Suppressor macrophage treated with lipopolysaccharide for 4 hours (primary cell): ENCODE measurements at places on chromosomes 3 and 15.

- no peak for DNase-seq
These were observed 76.0 kb upstream of the DCBLD2 start for GRCh38 chr3:98977520-98977919.

DNA sequence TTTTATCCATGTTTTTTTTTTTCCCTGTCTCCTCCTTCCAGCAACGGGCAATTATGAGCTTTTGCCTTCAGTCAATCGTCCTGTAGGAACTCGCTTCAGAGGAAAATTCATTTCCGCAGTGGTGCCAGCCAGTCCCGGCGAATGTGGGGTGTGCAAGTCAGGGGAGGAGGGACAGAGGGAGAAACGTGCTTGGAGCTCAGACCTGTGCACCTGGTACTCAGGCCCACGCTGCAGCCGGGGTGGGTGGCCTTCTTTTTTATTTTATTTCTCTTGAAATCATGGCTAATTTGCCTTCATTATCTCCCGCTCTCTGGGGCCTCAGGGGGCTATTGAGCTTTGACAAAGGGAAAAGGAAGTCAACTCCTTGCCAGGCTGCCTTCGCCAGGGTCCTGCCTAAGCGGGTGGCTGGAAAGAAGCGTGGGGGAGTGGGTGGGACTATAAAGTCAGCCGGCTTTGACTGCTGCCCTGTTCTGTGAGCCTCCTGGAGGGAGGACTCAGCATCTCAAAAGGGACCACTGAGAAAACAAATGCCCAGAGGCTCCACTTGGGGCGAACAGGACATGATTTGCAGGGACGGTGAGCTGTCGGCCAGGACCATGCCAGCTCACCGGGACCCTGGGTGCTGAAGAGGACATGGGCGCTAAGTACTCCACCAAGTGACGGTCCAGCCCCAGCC, 5.5 kb downstream of the GRIP2 start:
- no peak for DNase-seq

- DNase-seq = no peak
These were observed 30.5 kb upstream of the CHL1 start for GRCh38 chr3:166071-166470.

- DNase-seq = no peak
These were observed 223.7 kb downstream of the PCCB start for GRCh38 chr3:136473716-136474326.

DNA sequence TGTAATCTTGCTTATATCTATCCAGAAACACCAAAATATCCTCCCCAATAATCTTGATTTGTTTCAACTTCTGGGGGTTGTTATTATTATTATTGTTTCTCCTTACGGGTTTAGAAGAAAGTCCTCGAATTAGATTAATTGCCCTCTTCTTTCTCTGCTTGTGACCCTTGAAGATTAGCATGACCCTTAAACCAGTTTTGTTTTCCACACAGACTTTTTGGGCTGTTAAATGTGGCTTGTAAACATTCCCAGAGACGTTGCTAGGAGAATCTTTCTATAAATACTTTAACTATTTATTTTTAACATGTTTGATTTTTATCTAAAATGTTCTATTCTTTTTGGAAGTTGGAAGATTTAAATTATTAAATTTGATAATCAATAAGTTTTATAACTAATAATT, 4.3 kb upstream of the SUCNR1 start:
- no peak for DNase-seq

GRCh38 chr15:100694381-100695021, 92.1 kb downstream of the ASB7 start:
- DNase-seq = no peak

- no peak for DNase-seq
These were observed 70.1 kb downstream of the CCK start for GRCh38 chr3:42195879-42196330.

GRCh38 chr3:61620073-61620472, 58.7 kb downstream of the PTPRG start:
- DNase-seq = no peak

GRCh38 chr15:67358812-67359211, 104.2 kb downstream of the IQCH start:
- DNase-seq = no peak

GRCh38 chr3:166445865-166446264, 608.6 kb upstream of the BCHE start:
- peak; percentile 1 for DNase-seq

DNA sequence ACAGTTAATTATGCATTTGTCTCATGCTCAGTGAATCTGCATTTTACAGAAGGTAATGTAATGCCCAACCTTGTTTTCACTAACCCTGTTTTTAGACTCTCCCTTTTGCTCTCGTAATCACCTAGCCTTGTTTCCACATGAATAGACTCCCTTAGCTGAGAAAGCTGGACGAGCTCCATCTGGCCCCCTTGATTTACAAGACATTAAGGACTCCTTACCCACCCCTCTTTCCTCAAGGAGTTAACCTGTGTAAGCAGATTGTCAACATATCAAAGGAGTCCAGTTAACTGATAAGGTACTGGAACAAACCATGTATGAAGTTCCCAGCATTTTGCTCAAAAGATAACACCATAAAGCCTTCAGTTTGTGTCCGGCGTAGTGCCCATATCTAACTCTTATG, 99.6 kb downstream of the VPS8 start:
- no peak for DNase-seq

DNA sequence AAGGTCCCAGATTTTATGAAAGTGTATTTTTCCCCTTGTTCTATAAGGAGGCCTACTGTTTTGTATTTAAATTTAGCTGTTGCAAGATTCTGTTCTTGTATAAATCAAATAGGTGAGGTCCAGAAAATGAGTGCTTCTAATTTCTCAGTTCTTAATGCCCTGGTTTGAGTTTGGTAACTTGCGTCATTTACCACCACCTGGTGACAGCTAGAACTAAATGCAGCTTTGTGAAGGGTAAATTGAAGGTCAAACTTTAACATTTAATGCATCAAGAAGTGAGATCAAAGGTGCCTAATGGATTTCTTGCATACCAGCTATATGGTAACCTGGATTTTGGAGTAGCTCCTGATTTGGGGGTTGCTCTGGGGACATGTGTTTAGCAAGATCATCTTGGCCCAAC, 50.7 kb upstream of the POLR2M start:
- DNase-seq = no peak

DNA sequence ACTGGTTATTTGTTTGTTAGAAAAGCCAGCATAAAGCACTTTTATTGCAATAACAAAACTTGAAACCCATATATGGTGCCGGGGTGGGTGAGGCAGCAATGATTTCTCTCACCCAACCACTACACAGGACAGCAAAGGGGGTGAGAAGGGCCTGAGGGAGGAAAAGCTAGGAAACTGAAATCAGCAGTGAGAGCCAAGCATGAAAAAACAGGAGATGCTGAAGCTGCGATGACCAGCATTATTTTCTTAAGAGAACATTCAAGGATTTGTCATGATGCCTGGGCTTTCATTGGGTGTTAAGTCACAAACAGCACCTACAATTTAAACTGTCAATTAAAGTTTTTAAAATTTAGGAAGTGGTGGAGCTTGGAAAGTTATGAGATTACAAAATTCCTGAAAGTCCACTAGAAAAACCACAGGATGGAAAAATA, 11.9 kb upstream of the TM4SF4 start:
- DNase-seq = no peak

- no peak for DNase-seq
These were observed 287.4 kb downstream of the UACA start for GRCh38 chr15:70475921-70476320.

DNA sequence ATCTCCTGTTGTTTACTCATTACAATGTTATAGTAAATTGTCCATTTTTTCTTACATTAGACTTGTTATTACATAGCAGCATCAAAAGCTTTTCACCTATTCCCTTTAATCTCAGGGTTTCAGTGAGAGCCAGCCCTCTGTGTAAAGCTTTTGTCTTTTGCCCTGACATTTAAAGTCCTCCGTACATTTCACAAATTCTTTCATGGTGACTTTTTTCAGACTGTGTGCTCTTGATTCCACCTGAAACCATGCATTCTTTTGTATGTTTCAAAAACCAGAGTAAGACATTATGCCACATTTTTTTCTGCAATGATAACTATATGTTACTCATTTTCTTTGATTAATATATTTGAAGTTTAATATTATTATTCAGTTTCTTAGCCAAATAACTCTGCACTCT, 781.4 kb upstream of the ROBO1 start:
- no peak for DNase-seq

GRCh38 chr15:74011610-74012009, 17.1 kb downstream of the PML start:
- DNase-seq = peak; percentile 20

DNA sequence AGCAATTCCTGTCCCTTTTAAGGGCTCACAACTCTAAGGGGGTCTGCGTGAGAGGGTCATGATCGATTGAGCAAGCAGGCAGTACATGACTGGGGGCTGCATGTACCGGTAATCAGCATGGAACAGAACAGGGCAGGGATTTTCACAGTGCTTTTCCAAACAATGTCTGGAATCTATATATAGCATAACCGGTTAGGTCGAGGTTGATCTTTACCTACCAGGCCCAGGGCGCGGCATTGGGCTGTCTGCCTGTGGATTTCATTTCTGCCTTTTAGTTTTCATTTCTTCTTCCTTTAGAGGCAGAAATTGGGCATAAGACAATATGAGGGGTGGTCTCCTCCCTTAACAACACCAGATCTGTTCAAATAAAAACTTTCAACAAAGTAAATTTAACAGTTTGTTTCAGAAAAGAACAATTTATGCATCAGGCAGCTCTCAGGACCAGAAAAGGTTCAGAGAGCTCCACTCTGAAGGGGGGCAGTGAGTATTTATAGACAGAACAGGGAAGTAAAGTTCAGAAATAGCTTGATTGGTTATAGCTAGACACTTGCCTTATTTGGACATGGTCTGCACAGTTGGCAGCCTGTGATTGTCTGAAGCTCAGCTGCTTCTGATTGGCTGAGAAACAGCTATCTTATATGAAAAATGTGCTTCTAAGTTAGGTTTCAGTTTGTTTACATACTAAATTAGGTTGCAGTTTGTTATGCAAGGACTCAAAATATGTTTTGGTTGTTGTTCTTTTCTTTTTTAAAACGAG, 17.2 kb upstream of the B4GALT4 start:
- peak; percentile 12 for DNase-seq

DNA sequence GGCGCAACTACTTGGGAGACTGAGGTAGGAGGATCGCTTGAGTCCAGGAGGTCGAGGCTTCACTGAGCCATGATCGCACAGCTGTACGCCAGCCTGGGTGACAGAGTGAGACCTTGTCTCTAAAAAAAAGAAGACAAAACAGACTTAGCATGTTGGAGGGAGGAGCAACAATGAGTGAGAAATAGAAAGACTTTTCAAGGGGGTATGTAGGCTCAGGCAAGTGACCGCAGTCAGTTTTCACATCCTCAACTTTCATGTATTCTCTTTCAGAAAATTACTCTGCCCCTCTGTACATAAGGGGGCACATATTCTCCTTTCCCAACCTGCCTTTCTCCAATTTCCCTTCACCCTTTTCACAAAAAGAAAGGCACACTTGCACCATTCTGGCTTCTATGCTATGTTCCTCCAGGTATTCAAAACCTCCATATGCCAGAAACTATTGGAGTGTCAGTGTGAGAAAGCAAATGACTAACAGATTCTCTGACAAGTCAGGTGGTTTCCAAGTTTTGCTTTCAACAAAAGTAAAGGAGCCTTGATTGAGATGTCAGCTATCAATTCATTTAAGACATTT, 7.6 kb downstream of the NSUN3 start:
- DNase-seq = no peak

GRCh38 chr3:182812123-182812522, 18.8 kb downstream of the ATP11B start:
- no peak for DNase-seq

DNA sequence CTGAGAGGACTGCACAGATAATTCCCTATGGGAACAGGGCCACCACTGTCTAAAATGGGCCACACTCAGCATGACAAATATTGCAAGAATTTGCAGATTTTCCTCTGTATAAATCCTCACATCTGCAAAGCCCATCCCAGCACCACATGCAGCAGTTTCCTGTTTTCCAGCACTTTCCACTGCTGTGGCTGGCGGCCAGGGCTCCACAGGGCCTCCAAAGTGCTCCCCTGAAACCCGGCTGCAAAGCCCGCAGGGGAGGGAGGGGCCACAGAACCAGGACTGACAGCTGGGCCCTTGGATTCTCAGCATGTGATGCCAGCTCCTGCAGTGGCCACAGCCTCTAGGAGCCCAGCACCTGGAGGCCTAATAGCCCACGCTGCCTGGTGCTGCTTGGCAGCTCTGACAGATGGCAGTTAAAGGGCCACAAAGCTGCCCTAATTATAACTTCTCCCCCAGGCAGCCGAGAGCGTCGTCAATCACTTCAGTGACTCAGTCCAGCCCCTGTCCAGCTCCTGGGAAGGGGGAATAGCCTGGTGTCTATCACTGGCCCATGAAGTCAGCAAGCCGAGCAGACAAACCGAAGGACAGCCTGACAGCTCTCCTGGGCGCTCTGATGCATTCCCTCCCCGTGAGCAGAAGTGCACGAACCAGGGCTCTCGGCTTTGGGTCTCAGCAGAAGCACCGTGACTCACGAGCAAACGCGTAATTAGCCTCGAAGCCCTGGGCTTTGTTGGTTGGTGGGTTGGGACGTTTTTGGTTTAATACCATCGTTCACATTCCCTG, 4.7 kb downstream of the LRRC15 start:
- DNase-seq = no peak

DNA sequence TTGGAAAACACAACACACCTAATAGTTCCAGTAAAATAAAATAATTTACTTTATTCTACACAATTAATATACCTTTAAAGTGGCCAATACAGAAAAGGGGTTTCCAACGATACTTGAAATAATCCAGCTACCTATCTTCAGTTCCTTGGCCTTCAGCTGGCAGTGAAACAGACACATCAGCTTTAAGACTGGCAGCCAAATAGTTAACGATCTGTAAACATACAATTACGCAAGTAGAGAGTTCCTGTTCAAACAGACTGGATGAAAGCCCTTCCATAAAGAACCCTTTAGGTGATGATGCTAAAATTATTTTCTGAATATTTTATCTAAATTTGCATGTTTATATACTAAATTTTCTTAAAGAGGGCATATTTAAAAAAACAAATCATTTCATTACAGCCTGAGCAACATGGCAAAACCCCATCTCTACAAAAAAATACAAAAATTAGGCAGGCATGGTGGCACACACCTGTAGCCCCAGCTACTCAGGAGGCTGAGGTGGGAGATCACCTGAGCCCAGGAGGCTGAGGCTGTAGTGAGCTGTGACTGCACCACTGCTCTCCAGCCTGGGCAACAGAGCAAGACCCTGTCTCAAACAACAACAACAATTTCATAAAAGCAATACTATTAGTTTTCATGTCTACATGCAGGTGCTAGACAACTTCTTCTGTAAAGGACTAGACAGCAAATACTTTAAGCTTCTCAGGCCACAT, 12.9 kb downstream of the DYNC1LI1 start:
- DNase-seq = no peak

DNA sequence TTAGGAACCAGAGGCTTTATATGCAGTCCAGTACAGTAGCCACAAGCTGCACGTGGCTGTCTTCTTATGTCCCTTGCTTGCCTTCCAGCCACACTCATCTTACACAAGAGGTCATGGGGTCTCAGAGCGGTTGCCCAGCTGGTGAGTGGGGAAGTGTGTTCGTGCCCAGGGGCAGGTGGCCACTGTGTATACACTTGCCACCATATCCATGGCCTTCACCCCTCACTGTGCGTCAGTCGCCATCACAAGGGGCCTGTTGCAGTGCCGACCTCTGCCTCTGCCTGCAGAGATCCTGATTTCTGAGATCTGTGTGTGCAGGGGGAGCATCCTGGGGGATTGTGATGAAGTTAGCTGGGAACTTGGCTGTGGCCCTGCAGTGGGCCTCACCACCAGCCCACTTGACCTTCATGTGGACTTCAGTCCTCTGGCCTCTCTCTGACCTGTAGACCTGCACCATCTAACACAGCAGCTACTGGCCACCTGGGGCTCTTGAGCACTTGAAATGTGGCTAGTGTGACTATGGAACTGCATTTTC, 43.1 kb upstream of the SACM1L start:
- DNase-seq = peak; percentile 80

GRCh38 chr15:26098801-26099200, 235.7 kb upstream of the ATP10A start:
- DNase-seq = no peak
